ENCODE measurements at places on chromosomes 2 and 18.
A peak's percentile ranks its signal among the peaks of the same experiment; 100 is the strongest.

DNA sequence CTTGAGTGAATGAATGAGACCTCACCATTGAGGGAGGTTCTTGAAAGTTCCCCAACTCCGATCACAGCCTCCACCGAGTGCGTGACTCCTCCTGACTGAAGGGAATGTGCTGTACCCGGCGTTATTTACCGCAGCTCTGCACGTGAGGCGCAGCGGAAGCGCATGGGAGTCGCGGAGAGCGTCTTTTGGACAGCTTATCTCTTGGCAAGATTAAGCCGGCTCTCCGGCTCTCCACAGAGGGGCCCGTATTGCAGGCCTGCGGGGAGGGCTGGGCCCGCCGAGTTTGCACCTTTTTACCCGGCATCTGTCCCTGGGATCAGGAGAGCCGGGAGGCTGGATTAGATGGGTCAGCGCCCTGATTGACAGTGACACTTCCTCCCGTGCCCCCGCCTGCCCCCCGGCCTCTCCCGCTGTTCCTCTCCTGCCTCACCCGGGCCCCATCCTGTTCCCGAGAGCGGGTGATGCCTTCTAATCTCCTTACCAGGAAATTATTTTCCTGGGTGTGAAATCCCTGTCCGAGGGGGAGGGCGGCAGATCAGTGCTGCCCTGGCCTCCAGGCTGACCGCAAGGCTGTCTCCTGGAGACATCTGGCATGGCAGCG, 176.3 kb downstream of the INHBB start:
- peak; percentile 37 for DNase-seq

- DNase-seq: no peak
These were observed 72.5 kb downstream of the RBM43 start for GRCh38 chr2:151189125-151189524.

- DNase-seq: no peak
These were observed 45.8 kb upstream of the TANC1 start for GRCh38 chr2:158922601-158923000.

DNA sequence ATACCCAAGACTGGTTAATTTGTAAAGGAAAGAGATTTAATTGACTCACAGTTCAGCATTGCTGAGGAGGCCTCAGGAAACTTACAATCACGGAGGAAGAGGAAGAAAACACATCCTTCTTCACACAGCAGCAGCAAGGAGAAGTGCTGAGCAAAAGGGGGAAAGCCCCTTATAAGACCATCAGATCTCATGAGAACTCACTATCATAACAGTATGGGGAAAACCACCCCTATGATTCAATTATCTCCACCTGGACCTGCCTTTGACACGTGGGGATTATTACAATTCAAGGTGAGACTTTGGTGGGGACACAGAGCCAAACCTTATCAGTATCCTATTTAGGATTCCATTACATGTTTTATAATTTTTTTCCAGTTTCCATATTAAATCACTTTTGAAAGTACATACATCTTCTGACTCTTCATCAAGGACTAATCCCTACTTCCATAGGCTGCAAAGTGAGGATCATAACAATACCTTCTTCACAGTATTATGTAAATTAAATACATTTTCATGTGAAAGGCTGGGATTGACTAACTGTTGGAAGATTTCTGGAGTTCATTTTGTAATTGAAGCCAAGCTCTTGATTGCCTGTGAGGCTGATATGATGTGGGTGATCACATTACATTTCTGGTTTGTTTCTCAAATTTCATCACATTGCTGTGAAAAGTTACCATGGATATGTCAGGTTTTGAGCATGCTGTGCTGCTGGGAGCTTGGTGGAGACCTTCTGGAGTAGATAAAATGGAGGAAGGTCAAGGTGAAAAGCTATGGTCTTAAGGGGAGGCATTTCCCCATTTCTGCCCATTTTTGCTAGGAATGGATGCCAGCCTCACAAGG, 31.7 kb upstream of the CERS6 start:
- DNase-seq: no peak

DNA sequence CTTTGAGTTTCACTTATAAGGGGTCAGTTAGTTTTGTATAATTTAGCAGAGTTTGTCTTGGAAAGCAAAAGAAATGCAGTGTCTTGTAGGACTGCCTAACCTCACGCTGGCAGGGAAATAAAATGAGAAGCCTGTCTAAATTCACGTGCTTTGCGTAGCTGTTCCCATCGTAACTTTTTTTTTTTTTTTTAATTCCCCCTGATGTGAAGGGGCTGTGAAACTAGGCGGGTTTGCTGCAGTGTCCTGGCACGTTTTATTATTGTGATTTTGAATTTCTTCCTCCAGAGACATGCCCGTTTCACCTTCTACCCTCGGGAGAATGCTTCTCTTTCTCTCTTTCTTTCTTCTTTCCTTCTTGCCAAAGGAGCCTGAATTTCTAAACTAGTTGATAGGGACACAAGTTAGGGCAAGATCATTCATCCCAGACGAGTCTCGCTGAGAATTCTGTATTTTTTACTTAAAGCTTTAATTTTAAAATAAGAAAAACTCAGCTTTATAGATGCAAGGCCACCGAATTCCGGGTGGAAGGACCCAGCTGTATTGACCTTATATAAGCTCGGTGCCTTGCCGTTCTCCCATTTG, 2.3 kb downstream of the MEIS1 start:
- DNase-seq: no peak

DNA sequence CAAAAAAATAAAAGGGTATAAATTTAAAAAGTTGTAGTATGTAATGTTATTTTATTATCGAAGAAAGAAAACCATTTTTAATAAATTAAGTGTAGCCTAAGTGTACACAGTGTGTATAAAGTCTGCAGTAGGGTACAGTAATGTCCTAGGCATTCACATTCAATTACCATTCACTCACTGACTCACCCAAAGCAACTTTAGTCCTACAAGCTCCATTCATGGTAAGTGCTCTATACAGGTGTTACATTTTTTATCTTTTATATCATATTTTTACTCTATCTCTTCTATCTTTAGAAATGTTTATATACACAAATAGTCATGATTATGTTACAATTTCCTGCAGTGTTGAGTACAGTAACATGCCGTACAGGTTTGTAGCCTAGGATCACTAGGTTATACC, 59.5 kb downstream of the RABL2A start:
- no peak for DNase-seq

GRCh38 chr18:47791461-47791985, 138.9 kb downstream of the SMAD2 start:
- no peak for DNase-seq

DNA sequence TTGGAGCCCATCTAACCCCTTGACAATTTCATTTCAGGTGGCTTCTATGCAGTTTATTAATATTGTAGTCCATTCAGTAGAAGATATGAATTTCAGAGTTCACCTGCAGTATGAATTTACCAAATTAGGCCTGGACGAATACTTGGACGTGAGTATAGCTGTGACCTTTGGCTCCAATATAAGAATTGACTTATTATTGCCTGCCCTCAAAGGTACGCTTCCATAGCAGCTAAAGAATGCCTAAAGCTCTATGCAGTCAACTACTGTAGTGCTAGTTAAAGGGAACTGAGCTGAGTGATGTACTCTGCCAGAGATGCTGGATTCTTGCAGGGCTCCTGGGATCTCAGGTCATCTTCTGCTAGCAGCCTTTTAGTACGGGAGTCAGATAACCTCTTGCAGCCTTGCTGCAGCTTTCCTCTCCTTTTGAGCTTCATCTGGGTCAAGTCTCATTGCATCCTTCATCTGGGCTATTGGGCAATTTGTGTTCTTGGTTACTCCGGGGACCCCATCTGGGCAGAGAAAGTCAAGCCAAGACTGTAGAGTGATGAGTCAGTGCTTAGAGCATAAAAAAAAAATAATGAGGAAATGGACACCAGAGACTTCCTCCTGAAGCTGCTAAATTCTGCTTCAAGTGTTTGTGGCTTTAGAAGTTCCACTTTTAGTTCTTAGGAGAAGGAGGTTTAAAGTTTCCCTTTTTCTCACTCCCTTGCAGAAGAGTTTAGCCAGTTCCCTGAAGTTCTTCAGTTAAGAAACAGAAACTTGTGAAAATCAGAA, 105.6 kb downstream of the PRPF40A start:
- peak; percentile 30 for DNase-seq

DNA sequence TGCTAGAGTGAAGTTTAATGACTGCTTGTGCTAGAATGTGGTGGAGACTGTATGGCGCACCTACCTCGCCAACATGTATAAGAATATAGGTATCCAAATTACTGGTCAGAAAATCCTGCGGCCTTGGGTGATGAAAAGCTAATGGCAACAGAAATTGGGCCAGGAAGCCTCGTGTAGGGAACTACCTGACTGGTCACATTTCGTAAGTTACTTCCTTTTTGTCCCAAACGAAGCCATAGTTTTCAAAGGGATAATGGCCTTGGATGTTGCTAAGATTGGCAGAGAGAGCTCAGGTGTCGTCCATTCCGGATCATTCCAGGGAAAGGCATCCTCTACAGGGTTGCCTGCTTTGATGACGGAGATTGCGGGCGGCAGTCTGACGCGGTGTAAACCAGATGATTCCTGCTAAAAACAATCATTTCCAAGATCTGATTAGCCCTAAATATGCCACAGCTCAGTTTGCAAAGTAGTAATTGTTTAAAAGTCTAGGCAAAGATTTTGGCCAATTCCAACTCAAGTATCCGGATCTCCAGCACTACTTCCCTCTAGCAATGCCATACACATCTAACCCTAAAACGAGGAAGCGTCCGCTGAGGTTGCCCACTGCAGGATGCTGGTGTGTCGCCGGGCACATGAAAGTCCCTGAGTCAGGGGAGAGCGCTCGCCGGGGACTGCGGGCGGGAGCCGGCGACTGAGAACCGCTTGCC, 708 bp upstream of the MALT1 start:
- DNase-seq: no peak

DNA sequence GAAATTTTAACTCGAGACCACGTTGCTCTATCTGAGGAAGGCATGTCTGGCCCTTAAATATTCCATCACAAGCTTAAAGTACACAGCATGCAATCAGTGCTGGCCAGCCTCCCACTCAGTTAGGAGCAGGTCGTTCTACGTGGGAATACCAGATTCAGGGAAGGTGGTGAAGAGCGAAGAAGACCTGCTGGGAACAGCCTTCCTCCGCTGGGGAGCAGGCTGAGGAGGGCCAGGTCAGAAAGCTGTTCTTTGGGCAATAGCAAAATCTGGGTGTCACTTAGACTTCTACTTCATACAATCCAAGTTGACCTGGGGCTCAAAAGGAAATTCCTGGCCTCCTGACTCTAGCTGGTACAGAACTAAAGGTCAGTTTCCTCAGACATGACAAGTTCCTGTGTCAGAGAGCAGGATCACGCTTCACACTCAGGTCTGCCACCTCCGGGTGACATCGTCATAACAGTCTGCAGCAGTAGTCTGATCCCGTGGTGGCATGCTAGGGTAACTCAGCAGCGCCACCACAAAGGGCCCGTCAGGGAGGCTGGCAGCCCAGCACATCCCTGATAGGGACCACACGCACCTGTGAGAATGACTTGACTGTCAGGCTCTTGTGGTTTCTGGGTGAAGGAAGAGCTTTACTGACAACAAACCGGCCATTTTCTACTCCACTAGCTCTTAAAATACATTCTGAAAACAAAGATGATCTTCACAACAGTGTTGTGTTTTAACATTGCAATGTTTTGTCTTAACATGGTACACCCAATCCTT, 35.2 kb upstream of the NAPG start:
- no peak for DNase-seq

GRCh38 chr2:174606336-174606735, 8.7 kb upstream of the WIPF1 start:
- DNase-seq: no peak

GRCh38 chr2:6535572-6535971, 330.1 kb downstream of the CMPK2 start:
- DNase-seq: no peak

DNA sequence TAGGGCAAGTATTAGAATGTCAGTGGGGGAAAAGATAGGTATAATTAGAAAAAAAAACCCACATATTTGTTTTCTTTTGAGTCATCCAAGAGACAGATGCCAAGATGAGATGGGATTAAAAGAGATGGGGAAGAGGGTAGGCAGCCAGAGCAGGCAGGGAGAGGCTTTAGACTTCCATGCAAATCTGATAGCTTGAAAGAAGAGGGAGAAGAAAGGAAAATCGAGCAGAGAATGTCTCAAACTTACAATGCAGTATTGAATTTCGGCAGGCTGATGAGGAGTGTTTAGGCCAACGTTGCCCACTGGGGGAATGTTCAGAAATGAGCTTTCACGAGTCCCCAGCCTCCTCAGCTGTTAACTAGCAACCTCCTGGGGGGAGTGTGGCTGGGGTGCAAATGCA, 91.3 kb downstream of the SPATS2L start:
- DNase-seq: no peak

DNA sequence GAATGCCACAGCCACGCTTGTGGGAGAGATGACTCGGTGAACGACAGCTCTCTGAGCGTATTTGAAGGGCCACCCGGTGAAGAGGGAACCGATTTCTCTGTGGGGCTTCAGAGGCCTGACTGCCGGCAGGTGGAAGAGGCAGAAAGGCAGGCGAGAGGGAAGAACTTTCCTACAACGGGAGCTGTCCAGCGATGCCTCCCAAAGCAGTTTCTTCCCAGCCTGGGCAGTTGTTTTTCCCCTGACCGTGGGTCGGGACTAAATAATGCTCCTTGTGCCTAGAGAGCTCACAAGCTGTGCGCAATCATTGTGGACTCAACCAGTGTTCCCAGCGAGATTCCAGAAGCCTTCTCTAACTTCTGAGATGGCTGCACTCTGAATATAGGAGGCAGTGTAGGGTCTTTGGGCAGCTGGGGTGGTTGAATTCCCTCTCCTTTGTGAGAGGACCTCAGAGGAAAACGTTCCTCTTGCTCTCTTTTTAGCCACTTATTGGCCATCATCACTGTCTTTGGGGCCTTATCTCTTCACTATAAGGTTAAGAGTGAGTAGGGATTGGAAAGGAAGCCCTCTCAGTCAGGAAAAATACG, 710 bp downstream of the SEC11C start:
- no peak for DNase-seq

GRCh38 chr2:106963156-106963555, 77.2 kb upstream of the ST6GAL2 start:
- no peak for DNase-seq

GRCh38 chr2:85838181-85838580, 50.6 kb downstream of the ST3GAL5 start:
- no peak for DNase-seq

- no peak for DNase-seq
These were observed 20.4 kb downstream of the STAM2 start for GRCh38 chr2:152155209-152155608.

- no peak for DNase-seq
These were observed 99.1 kb upstream of the UGP2 start for GRCh38 chr2:63742580-63742976.
